ENCODE measurements at places on chromosomes 1 and 21.

- DNase-seq = peak; percentile 63
These were observed at the start of gene FAM43B for GRCh38 chr1:20551945-20552727. Gene FAM43B (plus strand): TSS chr1:20552573. CDS start chr1:20552974, 401 bp downstream.

DNA sequence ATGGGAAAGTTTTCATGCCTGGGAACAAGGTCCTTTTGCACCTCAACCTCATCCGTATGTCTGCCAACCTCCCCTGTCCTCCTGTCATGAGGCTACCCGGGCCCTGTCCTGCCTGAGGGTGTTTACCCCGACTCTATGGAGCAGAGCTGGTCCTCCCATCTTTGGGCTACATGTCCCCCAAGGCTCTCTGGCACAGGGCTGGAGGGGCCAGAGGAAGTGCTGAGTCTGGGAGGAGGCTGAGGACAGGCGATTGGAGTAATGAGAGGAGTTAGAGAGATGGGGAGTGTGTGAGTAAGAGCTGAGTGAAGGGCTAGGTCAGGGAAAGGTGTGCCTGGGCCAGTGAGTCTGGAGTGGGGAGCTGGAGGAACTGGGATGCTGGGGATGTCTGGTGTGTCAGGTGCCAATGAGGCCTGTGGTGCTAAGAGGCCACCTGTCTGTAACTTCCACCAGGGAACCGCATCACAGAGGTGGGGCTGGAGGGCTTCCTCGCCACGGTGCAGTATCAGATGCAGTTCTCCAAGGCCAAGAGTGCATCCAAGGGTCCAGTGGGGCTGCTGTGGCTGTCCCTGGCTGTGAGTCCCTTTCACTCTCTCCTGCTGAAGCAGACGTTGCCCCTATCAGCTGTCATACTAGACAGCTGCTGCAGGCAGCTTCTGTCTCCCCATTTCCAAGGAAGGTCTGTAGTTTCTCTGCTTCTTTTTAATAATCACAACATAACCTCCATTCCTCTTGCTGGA lies 11.7 kb downstream of the LRRC71 start:
- DNase-seq = no peak

DNA sequence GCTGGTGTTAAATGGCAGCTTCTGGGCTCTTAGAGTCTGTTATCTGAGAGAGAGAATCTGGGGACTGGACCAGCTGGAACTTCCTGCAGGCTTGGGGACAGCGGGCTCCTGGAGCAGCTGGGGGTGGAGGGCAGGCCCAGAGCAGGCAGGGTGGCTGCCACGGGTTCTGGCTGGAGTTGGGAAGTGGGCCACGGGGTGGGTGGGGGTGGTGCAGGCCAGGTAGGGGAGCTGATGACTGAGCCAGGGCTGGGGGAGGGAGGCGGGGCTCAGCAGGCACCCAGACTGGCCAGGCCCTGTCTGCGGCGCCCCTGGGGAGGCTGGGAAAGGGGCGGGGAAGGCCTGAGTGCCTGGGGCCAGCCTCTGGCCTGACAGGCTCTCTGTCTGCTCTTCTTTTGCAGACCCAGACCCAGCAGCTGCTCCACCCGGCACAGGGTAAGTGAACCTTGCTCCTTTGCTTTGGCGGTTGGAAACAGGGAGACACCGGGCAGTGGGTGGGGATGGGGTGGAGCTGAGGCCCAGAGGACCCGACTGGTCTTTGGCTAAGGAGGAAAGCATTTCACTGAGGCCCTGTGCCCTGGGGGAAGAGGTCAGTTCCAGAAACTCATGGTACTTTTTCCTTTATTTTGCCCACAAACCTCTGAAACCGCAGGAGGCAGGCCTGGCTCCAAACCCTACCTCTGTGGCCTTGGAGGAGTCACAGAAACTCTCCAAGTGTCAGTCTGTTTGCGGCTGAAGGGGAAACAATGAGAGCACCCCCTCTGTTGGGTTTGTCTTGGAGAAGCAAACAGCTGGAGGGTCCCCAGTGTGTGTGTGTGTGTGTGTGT lies 48.8 kb downstream of the ARHGEF10L start:
- DNase-seq = peak; percentile 65

GRCh38 chr21:31260790-31261189 lies 83.3 kb downstream of the TIAM1 start:
- DNase-seq = peak; percentile 56
